ENCODE measurements at places on chromosomes 7 and 10. TPM values are rescaled to one million over a fixed set of nuclear protein-coding genes. Genes with fewer than 3 reads are reported as not detected.

Gene OPN4
- total RNA-seq: not detected

Gene ADAM22
- total RNA-seq: 14.6 TPM

Gene TEX36
- not detected for total RNA-seq

Gene WBP1L
- 49.4 TPM for total RNA-seq

Gene SPDYE2B
- total RNA-seq: not detected

Gene INMT
- 1.4 TPM for total RNA-seq

Gene LRIT1
- total RNA-seq: not detected

DNA sequence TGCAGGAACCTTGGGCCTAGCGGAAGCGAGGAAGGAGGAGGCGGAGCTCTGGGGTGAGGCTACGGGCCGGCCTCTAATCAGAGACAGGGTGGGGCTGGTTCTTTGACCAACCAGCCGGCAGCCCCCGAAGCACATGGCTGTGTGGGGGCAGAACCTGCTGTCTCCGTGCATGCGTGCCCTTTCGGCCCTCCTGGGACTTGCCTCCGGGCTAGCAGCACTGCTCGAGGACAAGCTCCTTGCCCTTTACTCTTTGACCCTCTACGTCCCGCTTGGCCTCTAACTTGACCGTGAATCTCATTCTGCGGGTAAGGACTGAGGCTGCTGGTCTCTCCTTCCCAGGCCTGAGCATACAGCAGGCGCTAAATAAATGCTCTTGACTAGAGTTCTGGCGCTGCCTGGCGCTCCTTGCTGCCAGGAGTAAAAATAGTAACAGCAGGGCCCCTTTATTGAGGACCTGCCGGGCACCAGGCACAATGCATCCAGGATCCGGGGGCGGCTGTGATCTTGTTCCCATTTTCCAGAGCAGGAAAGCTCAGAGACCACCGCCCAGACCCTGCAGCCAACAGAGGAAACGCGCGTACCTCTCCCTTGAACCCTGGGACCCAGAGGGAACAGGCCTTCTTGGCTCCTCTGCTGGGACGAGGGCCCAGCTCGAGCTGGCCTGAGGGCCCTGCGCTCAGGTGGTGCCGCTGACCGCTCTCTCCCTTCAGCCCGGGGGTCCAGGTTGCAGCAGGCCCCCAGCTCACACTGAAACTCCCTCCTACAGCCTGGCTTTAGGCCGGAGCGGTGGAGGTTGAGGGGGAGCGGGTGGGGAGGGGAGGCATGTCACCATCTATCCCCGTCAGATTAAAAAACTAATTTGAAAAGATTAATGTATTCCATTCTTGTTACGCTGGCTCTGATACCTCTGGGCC, 2.7 kb upstream of the COMTD1 start:
- DNase-seq: no peak
- peaks cover 5% of the 10 kb centered on the region for H3K4me1 ChIP-seq
- H3K27ac ChIP-seq: no peak overlapping the region

DNA sequence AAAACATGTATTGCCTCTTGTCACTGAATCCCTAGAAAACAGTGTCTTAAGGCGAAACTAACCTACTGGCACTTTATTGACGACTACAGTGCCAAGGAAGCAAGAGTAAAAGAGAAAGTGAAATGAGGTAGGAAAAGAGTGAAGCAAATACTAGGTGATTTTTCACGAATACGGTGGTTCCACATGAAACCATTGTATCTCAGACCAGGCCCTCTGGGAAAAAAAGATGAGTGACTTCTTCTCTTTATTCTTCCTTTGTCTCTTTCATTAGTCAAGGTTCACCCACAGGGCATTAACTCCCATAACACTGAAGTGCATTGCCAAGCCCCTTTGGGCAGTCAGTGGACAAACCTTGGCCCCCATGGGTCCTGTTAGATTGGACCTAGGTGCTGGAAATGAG, 16.2 kb upstream of the MACC1 start:
- no peaks in the 10 kb centered on the region for H3K27me3 ChIP-seq
- no peaks in the 10 kb centered on the region for H3K4me1 ChIP-seq
- H3K27ac ChIP-seq: no peak overlapping the region
- DNase-seq: no peak
- H3K4me3 ChIP-seq: no peak overlapping the region

GRCh38 chr10:103849212-103849877, 6.0 kb downstream of the SH3PXD2A start:
- DNase-seq: no peak
- H3K27me3 ChIP-seq: peaks cover 13% of the 10 kb centered on the region
- no peak overlapping the region for H3K27ac ChIP-seq

DNA sequence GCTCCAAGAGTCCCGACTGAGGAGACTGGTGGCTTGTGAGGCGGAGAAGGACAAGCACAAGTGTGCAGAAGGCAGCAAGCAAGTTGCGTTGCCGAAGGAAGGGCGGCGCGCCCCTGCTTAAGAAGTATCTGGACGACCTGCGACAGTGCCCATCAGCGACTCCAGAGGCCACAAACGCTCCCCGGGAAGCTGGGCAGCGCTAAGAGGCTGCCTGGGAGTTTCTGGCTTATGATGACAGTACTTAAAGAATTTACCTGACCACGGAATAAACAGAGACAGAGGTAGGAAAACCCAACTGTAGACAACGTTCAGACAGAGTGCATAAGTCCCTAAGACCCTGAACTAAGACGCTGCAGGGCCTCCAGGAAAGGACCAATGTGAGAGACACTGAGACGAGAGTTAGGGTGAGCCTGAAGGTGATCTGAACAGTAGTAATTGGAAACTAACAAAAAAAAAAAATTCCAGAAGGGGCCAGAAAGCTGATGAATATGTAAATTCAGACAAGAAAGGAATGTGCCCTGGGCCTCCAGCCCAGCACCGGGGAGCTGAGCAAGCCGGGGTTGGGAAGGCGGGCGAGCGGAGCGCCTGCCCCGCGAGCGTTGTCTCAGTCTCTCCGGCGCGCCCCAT, 1.0 kb downstream of the OSBPL3 start:
- peaks cover 24% of the 10 kb centered on the region for H3K4me1 ChIP-seq
- H3K27ac ChIP-seq: no peak overlapping the region
- peak overlapping the region; percentile 92 for H3K4me3 ChIP-seq
- H3K27me3 ChIP-seq: peaks cover 2% of the 10 kb centered on the region
- DNase-seq: peak; percentile 13
- H3K36me3 ChIP-seq: no peaks in the 10 kb centered on the region

- H3K4me1 ChIP-seq: peaks cover 5% of the 10 kb centered on the region
- no peak overlapping the region for H3K27ac ChIP-seq
- peaks cover 2% of the 10 kb centered on the region for H3K27me3 ChIP-seq
- H3K36me3 ChIP-seq: no peaks in the 10 kb centered on the region
- no peak for DNase-seq
These were observed 130.3 kb upstream of the POT1 start for GRCh38 chr7:125059861-125060456.

- peak overlapping the region; percentile 82 for H3K27ac ChIP-seq
- DNase-seq: no peak
- peak overlapping the region; percentile 83 for H3K4me3 ChIP-seq
- peaks cover 57% of the 10 kb centered on the region for H3K36me3 ChIP-seq
- peaks cover 57% of the 10 kb centered on the region for H3K4me1 ChIP-seq
These were observed 1.8 kb downstream of the UFSP1 start for GRCh38 chr7:100887516-100888290.

GRCh38 chr10:69119896-69120295, 4.1 kb upstream of the VPS26A start:
- peaks cover 6% of the 10 kb centered on the region for H3K27me3 ChIP-seq
- no peak for DNase-seq
- H3K4me3 ChIP-seq: no peak overlapping the region
- H3K27ac ChIP-seq: no peak overlapping the region

GRCh38 chr10:46094931-46095750, 49.1 kb upstream of the MSMB start:
- peaks cover 10% of the 10 kb centered on the region for H3K27me3 ChIP-seq
- peaks cover 26% of the 10 kb centered on the region for H3K4me1 ChIP-seq
- no peak for DNase-seq
- no peaks in the 10 kb centered on the region for H3K36me3 ChIP-seq
- no peak overlapping the region for H3K4me3 ChIP-seq

GRCh38 chr7:3107228-3107763, 63.6 kb upstream of the CARD11 start:
- H3K27ac ChIP-seq: no peak overlapping the region
- no peaks in the 10 kb centered on the region for H3K36me3 ChIP-seq
- peaks cover 2% of the 10 kb centered on the region for H3K27me3 ChIP-seq

DNA sequence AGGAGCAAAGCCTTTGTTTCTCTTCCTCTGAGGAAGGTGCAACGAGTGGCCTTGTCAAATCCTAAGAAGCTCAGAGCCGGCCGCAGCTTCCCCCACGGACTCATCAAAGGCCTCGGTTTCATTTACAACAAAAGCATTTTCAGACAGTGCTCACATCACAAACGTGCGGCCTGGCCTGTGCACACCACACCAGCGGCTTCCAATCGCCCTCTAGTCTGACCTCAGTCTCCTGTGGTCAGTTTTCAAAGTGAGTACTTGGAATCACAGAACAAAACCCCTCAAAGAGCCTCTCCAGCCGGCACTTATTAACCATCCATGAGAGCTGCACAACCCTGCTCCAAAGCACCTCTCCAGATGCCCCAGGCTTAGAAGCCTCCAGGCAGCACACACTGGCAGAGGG, 3.3 kb downstream of the RADIL start:
- H3K4me3 ChIP-seq: no peak overlapping the region
- H3K27ac ChIP-seq: no peak overlapping the region
- DNase-seq: no peak
- peaks cover 10% of the 10 kb centered on the region for H3K4me1 ChIP-seq
- no peaks in the 10 kb centered on the region for H3K36me3 ChIP-seq

DNA sequence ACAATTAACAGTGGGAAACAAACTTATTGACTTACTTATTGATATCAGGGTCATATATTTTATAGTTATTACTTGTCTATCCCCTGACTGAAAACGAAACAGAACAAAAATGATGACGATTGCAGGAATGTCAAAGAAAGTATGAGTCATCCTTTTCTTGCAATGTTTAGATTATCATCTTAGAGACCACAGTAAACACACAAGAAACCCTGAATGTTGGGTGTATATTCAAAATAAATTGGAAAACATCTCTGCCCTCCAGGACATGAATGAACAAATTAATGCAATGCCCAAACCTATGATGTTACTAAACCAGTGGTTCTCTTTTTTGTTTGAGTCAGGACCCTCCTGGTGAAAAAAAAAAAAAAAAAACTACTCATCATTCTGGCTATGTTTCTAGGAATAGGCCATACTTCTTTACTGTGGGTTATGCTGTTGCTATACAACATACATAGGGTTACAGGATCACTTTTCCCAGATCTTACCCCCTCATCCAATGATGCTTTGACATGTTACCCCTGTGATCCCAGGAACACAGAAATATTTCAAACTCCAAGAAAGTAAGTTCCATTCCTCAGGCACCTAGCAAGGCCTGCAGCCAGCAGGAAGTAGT, 623.4 kb upstream of the IGFBP3 start:
- H3K27ac ChIP-seq: no peak overlapping the region
- no peaks in the 10 kb centered on the region for H3K4me1 ChIP-seq
- no peak for DNase-seq

- H3K4me1 ChIP-seq: no peaks in the 10 kb centered on the region
- H3K27ac ChIP-seq: no peak overlapping the region
- no peak for DNase-seq
- H3K36me3 ChIP-seq: no peaks in the 10 kb centered on the region
- H3K27me3 ChIP-seq: no peaks in the 10 kb centered on the region
These were observed 124.1 kb upstream of the SORCS3 start for GRCh38 chr10:104516986-104517385.

GRCh38 chr10:56920601-56921261, 559.7 kb upstream of the ZWINT start:
- no peaks in the 10 kb centered on the region for H3K4me1 ChIP-seq
- H3K27me3 ChIP-seq: no peaks in the 10 kb centered on the region
- H3K36me3 ChIP-seq: no peaks in the 10 kb centered on the region
- DNase-seq: no peak
- no peak overlapping the region for H3K4me3 ChIP-seq
- no peak overlapping the region for H3K27ac ChIP-seq

GRCh38 chr7:148580446-148580845, 10.1 kb upstream of the C7orf33 start:
- H3K27ac ChIP-seq: no peak overlapping the region
- DNase-seq: no peak
- no peak overlapping the region for H3K4me3 ChIP-seq
- peaks cover 2% of the 10 kb centered on the region for H3K27me3 ChIP-seq

DNA sequence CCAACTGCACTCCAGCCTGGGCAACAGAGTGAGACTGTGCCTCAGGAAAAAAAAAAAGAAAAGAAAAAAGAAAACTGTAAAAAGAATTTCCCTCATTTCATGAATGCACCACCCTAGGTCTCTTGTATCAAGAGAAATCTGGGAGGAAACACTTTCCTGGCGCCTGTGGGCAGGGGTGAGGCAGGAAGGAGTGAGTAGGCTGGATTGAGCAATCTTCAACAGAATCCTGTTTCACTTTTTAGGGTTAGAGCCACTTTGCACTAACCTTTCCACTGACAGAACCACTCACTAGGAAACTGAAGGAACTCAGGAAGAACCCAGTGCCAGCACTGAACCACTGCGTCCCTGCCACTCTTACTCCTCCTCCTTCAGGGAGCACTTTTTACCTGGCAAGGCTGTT, 282.1 kb downstream of the CCDC3 start:
- no peak overlapping the region for H3K27ac ChIP-seq
- H3K27me3 ChIP-seq: peaks cover 4% of the 10 kb centered on the region
- H3K36me3 ChIP-seq: no peaks in the 10 kb centered on the region
- DNase-seq: no peak
- H3K4me3 ChIP-seq: no peak overlapping the region
- no peaks in the 10 kb centered on the region for H3K4me1 ChIP-seq

DNA sequence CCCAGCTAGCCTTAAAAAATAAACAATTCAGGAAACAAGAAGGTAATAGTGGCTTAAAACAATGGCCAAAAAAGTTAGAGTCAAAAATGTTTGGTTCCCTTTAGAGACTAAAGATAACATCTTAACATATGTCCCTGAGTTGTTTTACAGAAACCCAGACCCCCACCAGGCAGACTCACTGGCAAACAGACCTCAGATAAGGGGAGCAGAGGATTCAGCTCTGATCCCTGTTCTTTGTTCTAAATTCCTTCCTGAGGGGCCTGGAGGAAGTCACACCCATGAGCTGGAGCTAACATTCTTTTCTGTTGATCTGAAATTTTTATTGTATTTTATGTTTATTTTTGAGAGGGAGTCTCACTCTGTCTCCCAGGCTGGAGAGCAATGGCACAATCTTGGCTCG, 247.2 kb downstream of the USP6NL start:
- peaks cover 19% of the 10 kb centered on the region for H3K4me1 ChIP-seq
- no peak for DNase-seq
- H3K27ac ChIP-seq: no peak overlapping the region
- peaks cover 10% of the 10 kb centered on the region for H3K27me3 ChIP-seq
- no peak overlapping the region for H3K4me3 ChIP-seq

DNA sequence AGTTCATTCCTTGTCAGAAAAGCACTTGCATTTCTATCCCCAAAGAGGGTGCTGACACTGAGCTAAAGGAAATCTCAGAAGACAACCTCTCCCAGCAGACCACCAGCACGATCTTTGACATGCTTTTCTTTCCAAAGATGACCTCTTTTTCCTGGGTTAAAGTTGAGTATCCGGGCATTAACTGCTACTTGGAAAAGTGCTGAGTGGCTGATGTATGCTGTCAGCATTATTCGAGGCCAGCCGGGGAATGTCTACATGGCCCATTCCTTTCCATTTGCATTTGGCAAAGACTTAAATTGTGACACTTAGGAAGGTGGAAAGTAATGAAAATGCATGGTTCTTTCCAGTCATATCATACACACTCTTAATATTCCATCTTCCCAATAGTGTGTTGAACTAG, 90.6 kb upstream of the SKAP2 start:
- no peak overlapping the region for H3K27ac ChIP-seq
- no peaks in the 10 kb centered on the region for H3K36me3 ChIP-seq
- peaks cover 13% of the 10 kb centered on the region for H3K4me1 ChIP-seq
- DNase-seq: no peak
